GM13976 (cell line): ENCODE measurements at places on chromosomes 1 and 21.
A peak's percentile ranks its signal among the peaks of the same experiment; 100 is the strongest.

GRCh38 chr1:204678721-204679475 lies 6.6 kb downstream of the LRRN2 start:
- no peak for DNase-seq

- peak; percentile 99 for DNase-seq
Measured at GRCh38 chr1:7770997-7771822, at the start of gene VAMP3. TSS of gene VAMP3 (plus strand) at chr1:7771296. CDS start at chr1:7771384, 88 bp downstream.

DNA sequence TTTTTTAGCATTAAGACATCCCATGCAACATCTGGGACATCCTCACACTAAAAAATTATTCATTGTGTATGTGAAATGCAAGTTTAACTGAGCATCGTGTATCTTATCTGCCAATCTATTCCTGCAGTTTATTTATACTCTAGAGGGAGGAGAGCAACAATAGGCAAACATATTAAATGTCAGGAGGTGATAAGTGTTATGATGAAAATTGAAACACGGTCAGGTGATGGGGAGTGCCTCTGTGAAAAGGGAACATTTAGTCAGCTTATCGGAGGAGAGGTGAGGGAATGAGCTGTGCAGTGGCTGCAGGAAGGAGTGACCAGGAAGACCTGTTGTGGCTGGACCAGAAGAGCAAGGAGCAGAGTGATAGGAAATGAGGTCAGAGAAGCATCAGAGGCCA lies 775 bp upstream of the EFCAB14 start:
- DNase-seq: no peak

- no peak for DNase-seq
Measured at GRCh38 chr1:5888606-5889211, 103.5 kb downstream of the NPHP4 start.

GRCh38 chr1:22437573-22437972 lies 14.1 kb upstream of the ZBTB40 start:
- no peak for DNase-seq

- no peak for DNase-seq
Measured at GRCh38 chr1:102241431-102242338, 245.0 kb upstream of the OLFM3 start.

GRCh38 chr1:12359359-12360133 lies 129.7 kb downstream of the VPS13D start:
- DNase-seq: no peak

GRCh38 chr1:238962941-238963340 lies 423.4 kb upstream of the CHRM3 start:
- DNase-seq: no peak

DNA sequence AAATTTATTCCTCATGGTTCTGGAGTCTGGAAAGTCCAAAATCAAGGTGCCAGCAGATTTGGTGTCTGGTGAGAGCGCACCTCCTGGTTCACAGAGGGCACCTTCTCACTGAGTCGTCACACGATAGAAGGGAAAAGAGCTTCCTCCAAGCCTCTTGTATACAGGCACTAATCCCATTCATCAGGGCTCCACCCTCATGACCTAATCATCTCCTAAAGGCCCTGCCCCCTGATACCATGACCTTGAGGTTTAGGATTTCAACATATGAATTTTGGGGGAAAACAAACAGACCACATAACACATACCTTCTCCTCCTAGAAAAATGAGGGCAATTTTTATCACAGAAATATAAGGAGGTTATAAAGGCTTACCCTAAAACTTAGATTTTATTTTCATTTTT lies 88.0 kb upstream of the NFIA start:
- no peak for DNase-seq

GRCh38 chr1:18110968-18111367 lies 3.4 kb downstream of the IGSF21 start:
- peak; percentile 44 for DNase-seq
